ENCODE measurements at places on chromosomes 4 and X. TPM values are rescaled to one million over a fixed set of nuclear protein-coding genes. Genes with fewer than 3 reads are reported as not detected.

- no peak for DNase-seq
These were observed 3.7 kb upstream of the PPBP start for GRCh38 chr4:73991742-73992000.

Gene GABRG1
- not detected for total RNA-seq

GRCh38 chrX:12060489-12061260, 77.6 kb upstream of the FRMPD4 start:
- no peak for DNase-seq

GRCh38 chr4:153063490-153063889, 127.4 kb downstream of the FHDC1 start:
- no peak for DNase-seq

Gene UGT2B7
- total RNA-seq, result not detected

DNA sequence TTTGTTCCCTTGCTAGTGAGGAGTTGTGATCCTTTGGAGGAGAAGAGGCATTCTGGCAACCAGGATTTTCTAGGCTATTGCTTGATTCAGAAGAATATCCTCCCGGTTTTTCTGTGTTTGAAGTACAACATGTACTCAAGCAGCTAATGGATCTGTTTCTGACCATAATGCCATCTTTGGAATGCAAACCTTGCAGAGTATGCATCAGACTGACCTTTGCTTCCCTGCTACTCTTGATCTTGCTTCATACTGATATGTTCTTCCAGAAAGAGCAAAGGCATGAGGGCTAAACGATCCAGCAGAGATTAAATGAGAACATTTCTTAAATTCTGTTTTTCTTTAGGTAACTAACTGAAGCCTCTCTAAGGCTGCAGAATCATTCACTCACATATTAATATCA, 265.4 kb upstream of the SLC7A11 start:
- DNase-seq, result no peak

- no peak for DNase-seq
These were observed 15.0 kb downstream of the GAB3 start for GRCh38 chrX:154735695-154736393.
